NCI-H226 (cell line): ENCODE measurements at places on chromosomes 5 and 9.

DNA sequence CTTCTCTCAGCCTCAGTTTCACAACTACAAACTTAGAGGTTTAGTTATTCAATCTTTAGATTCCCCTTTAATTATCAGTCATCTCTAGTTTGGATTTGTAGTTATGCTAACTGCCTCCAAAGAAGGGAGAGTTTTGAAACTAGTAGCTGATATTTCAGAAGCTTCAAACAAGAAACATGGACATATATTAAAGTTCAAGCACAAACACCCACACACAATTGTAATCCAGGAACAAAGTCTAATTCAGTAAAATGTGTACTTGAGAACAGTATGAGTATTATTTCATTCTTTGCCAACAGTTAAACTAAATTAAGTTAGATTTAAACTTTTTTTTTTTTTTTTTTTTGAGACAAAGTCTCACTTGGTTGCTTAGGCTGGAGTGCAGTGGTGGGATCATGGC, 71.2 kb upstream of the ABCA1 start:
- no peak for DNase-seq

DNA sequence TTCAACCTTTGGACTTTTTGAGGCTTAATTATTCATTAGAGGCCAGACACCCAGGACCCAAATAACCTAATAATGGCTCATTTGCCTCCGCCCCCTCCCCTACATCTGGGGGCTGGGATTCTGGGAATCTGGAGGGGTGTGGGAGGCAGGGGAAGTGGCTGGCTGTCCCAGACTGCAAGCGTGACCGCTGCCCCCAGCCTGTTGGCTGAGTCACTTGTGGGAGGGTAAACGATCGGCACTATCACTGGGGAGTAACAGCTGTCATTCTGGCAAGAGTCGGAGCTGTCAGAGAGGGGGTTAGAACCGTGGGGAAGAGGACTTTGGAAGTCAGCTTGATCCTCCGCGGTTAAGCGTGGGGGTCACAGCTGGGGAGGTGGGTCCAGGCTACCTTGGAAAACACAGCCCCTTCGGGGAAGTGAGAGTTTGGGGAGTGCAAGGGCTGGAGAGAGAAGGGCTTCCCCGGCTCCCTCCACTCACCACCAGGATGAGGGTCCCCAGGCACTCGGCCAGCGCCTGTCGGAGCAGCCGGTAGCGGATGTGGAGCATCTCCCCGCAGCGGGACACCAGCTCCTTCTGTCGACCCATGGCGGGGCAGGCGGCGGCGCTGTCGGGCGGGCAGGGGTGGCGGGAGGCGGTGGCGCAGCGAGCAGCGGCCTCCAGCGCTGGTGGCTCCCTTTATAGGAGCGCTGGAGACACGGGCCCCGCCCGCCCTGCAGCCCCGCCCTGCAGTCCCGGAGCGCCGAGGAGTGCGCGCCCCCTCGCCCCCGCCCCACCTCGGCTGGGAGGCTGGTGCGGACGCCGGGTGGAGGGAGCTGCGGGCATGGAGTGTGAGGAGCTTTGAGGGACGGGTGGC, at the start of gene AQP3:
AQP3 (minus strand) TSS at position 648 of the 853 bp plus-strand sequence; CDS start at position 585, 63 bp downstream.
- DNase-seq: no peak

DNA sequence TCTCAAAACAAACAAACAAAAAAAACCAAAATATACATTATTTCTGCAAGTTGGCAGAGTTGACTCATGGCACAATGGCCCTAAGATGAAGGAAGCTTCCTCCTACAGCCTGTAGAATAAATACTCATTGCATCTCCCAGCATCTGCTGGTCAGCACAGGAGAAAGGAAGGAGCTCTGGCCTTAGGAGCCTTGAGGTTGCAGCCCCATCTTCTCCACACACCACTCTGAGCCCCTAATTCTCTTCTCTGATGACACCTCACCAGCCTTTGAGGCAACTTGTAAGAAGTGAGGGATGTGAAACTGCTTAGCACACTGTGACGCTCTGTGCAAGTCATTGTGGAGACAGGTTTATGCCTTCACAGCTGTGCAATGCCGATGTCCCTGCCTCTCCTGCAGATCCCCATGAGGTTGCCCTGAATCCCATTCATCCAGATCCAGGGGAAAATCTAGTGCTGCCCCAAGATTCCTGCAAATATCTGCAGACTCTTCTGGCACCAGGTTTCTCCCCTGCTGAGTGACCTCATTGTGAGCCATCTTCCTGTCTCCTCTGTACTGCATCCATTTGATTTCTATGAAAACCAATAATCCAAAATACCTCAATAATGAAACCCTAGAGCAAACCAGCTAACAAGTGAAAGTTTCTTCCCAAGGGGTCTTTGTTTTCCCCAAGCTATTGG, 65.3 kb upstream of the TGFBR1 start:
- no peak for DNase-seq

- DNase-seq: no peak
These were observed 405.9 kb upstream of the DAP start for GRCh38 chr5:11166923-11167322.

GRCh38 chr9:31005086-31005665, 1379.3 kb upstream of the ACO1 start:
- no peak for DNase-seq

DNA sequence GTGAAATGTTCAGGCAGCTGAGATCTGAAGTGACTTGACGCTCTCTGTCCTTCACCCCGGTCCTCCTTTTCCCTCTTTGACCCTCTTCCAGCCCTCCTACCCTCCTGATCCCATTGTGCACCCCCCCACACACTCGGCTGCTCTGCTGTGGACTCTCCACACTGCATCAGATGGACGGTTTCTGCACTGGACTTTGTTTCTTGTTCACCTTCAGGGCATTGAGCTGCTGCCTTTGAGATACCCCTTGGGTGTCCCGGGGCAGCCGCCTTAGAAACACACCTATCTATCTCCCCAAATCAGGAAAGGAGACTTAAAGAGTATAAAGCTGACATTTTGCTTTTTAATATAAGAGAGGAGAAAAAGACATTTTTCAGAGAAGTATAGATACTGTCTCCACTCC, 27.5 kb downstream of the AMBP start:
- DNase-seq: no peak

DNA sequence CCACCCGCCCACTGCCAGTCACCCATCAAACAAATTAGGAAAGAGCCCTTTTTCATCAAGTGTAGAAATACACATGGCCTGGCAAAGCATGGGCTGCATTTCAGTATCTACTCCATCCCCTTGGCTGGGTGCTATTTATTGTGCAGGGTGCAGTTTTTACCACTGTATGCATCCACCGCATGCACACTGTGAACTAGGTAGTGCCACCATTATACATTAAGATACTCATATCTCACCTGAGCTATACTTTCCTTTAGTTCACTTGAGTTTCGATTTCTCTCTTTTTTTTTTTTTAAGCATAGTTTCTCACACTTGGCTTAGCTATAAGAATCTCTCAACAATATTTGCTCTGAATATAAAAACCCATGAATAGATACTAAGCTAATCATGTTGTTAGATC, 49.4 kb downstream of the JMY start:
- no peak for DNase-seq

DNA sequence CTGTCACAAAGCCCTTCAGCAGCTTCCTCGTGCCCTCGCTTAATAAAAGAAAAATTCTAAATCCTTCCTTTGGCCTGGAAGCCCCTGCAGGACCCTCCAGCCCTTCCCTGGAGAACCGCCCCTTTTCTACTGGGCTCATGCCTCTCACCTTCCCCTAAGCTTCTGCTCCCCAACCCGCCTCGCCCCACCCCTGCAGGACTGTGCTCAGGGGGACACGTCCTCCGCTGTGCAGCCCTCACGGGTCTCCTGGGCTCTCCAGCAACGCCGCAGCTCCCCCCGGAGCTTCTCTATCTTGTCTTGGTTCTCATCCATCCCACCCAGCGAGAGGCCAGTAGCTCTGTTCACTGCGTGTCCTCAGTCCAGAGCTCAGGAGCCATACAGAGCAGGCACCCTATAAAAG, 65.6 kb upstream of the SARDH start:
- DNase-seq: no peak

DNA sequence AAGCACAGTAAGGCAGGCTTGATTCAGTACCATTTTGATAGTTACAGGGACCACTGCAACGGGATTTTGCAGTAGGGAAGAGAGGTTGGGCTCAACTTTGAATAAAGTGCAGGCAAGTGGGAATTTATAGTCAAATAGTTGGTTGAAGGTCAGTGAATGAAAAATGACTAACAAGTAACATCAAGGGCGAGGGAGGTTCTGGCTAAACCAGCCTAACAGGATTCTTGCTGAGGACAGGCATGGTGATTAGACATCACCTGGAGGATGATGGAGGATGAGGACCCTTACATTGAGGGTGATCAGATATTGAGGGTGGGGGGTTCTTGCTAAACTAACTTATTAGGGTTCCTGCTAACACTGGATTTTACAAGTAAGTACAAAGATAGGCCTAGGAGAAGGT, 66.1 kb upstream of the SMC5 start:
- DNase-seq: no peak

DNA sequence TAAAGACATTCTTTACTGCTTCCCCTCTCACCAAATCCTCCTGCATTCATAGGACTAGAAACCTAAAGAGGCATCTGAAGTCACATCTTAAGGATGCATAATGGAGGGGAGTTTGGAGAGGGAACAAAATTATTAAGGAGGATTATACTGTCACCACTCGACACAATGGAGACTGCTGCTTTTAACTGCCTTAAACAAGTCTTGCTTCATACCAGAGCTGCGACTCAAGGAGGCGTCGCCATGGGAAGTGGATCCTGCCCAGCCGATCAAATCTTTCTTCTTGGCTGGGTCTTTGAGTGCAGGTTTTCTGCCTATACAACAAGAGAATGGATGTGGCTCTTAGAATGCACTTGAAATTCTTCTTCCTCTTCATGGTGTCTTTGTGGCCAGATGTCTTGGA, 66.7 kb upstream of the FOXE1 start:
- peak; percentile 64 for DNase-seq

- DNase-seq: no peak
These were observed 39.6 kb upstream of the SAP30L start for GRCh38 chr5:154406231-154406630.

DNA sequence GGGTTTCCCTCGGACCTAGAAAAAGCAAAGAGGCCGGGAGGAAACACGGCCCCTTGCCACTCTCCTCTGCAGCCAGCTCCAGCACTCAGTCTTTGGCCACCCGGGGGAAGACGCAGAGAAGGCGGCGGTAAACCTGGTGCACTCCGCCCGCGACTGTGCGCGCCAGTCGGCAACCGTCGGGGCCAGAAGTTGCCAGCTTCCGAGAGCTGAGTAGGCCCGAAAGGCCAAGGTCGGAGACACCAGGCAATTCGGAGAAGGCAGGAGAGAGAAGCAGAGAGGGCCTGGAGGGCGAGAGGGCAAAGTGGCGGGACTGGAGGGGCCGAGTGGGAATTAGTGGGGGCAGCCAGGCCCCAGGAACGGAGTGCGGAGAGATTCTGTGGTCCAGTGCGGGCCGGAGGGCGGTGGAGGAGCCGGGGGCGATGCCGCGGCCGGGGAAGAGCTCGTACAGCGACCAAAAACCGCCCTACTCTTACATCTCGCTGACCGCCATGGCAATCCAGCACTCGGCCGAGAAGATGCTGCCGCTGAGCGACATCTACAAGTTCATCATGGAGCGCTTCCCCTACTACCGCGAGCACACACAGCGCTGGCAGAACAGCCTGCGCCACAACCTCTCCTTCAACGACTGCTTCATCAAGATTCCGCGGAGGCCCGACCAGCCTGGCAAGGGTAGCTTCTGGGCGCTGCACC, at the start of gene FOXB2:
FOXB2 (plus strand) TSS at position 420 of the 690 bp plus-strand sequence; CDS start at position 420, 0 bp downstream.
- no peak for DNase-seq

- peak; percentile 69 for DNase-seq
These were observed 42.7 kb downstream of the SVEP1 start for GRCh38 chr9:110536822-110537221.

- no peak for DNase-seq
These were observed 21.1 kb downstream of the CARTPT start for GRCh38 chr5:71740015-71740753.

- DNase-seq: peak; percentile 53
These were observed 114.9 kb upstream of the NFIB start for GRCh38 chr9:14428781-14429230.

DNA sequence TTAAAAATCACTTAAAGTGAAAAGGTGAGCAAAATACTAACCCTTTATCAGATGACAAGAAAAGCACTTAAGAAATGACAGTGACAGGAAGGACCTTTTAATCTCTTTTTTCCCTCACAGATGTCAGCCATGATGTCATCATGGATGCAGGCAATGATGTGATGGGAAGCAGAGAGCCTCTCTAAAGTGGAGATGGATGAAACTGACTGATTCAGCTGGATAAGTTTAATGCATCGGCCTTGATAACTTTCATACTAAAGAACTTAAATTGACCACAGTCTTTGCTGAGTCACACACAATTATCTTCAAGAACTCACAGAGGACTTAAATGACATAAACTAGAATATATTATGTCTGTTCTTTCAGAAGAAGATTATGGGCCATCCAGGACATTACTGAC, 153.2 kb upstream of the FGF10 start:
- DNase-seq: no peak

GRCh38 chr5:96645091-96645490, 17.1 kb upstream of the CAST start:
- no peak for DNase-seq

DNA sequence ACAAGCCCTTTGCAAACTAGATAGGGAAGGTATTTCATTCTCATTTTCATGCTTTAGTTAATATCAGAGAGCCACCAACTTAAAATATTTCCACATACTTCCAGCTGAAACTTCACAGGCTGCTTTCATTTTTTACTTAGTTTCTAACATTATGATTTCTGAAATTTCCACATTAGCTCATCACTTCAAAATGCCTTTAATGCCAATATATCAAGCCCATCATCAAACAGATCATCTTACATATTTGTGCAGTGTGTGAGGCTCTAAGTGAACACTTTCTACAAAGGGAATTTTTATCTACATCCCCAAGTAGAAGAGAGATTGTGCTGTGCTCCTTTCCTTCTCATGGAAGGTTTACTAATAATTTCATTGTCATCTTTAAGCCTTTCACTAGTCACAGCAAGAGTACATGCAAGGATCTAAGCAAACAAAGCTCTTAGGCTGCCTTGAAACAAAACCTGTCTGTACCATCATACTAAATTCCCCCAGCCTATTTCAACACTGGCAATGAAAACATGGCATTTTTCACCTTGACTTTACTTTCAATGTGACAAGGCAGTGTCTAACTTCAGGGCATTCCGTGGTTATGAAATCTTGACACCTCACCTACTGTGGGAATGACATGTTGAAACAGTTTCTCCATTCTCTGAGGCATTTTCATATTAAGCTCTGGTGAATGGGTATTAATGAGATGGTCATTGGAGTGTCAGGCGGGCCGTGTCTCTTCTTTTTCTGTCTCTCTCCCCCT, 45.4 kb downstream of the PPP2R2B start:
- DNase-seq: no peak

- no peak for DNase-seq
These were observed 65.7 kb upstream of the BASP1 start for GRCh38 chr5:17151686-17152085.
